Stimulated activated CD4-positive, alpha-beta T cell treated with anti-CD3 and anti-CD28 coated beads, Interleukin-1b, Interleukin-23, amount 100 ng/mL, for 1 hour (primary cell): ENCODE measurements at places on chromosomes 2 and 18.

- DNase-seq = no peak
Observed at GRCh38 chr2:62443886-62444285, 62.1 kb downstream of the TMEM17 start.

- DNase-seq = no peak
Observed at GRCh38 chr2:98467082-98467536, 22.5 kb downstream of the INPP4A start.

DNA sequence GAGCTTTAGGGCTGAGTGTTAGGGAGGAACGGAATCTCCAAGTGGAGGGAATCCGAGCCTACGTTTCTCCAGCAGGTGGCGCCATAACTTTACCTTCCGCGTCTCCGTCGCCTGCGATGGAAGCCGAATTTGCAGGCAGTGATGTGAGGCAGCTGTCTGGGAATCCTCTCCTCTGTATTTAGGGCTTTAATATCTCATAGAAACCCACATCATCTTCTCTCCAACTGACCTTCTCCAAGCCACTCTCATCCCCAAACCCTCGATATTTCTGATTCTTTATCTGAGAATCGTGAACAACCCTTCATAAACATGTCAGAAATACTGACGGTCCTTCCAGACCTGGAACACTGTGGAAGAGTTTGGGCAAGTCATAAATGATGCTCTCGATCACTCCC, 27.5 kb downstream of the SIX2 start:
- DNase-seq = peak; percentile 50

DNA sequence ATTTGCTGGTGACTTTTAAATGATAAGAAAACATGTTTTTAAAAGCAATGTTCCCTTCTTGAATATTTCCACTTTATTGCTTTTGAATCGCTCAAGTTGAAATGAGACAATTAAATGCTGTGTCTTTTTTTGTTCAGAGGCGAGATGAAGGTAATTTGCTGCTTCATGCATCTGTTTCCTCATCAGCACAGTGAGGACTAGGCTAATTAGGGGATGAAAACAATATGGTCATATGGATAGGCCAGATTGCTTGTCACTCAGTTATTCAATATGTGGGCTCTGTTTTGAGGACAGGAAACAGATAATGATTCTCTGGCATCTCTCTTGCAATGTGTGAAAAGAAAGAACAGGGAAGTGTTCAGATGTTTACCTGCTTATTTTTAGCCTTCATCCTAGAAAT, 61.0 kb downstream of the ERBB4 start:
- DNase-seq = no peak

DNA sequence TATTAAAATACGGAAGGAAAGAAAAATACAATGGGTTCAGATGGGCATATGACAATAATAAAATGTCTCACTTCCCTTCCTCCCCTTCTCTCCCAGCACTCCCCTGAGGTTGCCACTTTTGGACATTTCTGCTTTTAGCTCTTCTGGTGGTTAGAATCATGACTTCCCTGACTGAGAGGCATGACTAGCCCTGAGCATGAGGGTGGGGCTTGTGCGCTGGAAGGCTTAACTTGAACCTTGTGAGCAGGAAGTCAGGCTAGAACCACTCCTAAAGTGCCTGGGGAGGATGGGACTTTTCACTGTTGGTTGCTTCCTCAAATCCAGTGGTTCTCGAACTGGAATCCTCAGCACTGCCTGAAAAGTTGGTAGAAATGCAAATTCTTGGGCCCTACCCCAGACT, 19.7 kb upstream of the ARHGAP25 start:
- DNase-seq = no peak

GRCh38 chr2:96260387-96261260, 5.2 kb downstream of the TMEM127 start:
- no peak for DNase-seq

DNA sequence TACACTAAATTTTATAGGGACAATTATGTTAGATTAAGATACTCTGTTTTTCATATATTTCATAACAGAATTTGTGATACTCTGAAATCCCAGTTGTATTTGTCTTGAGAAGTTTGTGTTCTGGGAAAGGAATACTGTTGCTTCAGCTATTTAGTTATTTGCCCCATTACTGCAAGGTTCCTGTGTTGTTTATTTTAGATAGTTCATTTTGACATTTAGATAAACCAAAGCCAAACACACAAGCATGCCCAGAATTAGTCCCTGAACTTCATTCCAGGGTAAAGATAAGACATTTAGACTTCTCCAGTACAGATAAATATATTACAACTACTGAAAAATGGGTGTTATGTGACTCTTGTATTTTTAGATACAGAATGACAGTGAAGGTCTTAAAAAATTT, 74.7 kb downstream of the BMPR2 start:
- DNase-seq = no peak

GRCh38 chr2:227849906-227850305, 21.5 kb upstream of the DAW1 start:
- no peak for DNase-seq

- no peak for DNase-seq
Observed at GRCh38 chr18:71849407-71849806, 694.7 kb downstream of the CBLN2 start.

- DNase-seq = no peak
Observed at GRCh38 chr2:81942136-81942680, 1637.7 kb upstream of the LRRTM1 start.

GRCh38 chr18:34773961-34774766, 64.1 kb downstream of the DTNA start:
- DNase-seq = no peak

DNA sequence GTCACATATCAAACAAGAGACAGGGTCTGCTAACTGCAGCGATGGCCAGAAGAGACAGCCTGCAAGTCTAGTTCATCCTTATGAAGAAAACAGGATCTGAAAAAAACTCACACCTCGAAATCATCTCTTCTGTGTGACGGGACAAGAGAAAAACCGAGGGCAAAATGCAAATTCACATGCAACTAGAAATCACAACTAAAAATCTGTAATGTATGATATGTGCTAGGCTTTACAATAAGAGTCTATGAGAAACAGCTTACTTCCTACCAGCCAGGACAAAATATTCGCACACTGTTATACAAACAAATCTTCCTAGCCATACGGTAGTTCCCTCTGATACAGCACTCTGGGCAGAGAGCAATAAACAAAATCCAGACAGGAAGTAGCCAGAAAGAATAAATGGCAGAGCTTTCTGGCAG, 48.8 kb downstream of the ANKRD44 start:
- DNase-seq = no peak

- DNase-seq = no peak
Observed at GRCh38 chr18:57555134-57555533, 31.4 kb downstream of the FECH start.

DNA sequence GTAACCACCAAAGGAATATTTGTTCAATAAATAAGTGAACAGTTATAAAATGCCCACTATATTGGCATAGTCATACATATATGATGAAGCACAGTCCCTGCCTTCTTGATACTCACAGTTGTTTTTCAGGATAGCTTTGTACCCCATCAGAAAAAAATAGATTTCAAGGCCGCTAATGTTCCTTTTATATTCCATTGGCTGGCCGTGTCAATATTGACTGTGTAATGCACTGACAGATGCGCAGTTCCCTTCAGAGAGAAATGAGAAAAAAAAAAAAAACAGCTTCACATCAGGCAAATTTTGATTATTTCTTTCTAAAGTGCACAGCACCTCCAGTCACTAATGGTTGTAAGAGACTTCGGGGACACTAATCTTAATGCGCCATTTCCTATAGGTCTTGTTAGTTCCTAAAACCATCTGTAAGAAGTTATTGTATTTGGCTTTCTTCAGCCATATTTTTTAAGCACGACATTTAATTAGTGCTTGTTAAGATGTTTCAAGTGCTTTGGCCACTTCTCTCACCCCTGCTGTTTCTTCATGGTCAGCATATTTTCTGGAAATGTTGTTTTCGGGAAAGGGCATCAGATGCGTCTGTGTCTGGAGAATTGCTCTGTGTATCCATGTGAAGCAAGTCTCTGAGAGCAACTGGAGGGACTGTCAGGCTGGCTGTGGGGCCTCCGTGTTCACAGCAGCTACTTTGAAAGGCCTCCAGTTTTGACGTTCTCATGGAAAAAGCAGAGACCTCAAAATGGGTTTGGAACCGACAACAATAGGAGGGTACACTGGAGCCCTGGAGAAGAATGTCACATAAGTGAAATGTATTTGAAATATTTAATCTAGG, 378.3 kb downstream of the MTX2 start:
- DNase-seq = no peak

DNA sequence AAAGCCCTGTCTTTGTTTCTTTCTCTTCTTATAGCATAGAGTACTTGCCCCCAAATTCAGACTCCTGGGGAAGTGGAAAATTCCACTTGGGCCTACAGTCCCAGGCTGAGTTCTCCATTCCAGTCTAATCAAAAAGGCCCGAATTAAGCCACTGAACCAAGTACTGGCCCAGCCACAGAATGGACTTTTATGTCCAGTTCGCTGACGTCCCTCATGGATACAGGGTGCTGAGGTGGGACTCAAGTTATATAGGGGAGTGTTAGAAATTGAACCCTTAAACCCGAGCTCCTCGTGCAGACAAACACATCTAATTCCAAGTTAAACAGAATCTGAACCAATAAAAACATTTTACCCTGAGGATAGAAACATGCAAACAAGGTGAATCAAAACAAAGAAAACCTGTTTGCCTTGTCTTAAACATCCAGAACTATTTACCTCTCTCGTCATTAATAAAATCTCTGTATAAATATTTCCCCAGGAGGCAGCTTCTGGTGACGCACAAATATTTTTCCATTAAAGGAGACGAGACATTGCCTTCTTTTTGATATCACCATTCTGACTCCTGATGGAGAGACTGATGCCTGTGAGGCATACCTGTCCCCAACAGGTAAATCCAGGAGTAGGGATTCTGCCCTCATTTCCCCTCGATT, 136.8 kb upstream of the ARL4C start:
- no peak for DNase-seq

- no peak for DNase-seq
Observed at GRCh38 chr18:23718243-23718720, 29.0 kb downstream of the LAMA3 start.

DNA sequence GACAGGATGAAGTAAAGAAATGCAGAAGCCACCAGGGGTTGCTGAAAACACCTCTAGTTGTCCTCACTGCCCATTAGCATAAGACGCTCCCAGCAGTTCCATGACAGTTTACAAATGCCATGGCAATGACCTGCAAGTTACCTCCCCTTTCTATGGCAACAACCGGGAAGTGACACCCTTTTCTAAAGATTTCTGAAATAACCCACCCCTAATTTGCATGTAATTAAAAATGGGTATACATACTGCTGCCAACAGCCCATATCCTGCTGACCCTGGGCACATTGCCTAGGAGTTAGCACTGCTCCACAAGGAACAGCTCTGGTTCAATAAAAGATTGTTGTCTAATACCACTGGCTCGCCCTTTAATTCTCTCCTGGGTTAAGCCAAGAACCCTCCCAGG, 178.3 kb upstream of the LRATD1 start:
- no peak for DNase-seq

DNA sequence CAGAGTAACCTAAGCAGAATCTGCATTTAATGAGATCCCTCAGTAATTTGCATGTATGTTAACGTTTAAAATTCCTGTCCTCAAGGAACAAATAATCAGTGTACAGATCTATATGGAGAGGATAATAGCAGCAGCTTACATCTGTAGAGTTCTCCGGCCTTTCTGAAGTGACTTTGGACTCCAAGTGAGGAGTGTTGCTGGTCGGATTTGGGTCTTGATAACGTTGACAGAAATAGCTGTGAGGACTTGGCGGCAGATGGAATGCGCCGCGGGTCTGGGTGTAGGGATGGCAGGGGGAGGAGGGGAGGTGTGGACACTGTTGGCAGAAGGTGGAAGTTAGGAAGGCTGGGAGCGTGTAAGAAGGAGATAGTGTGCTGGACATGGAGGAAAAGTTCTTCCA, 170.9 kb upstream of the GATA6 start:
- DNase-seq = no peak

DNA sequence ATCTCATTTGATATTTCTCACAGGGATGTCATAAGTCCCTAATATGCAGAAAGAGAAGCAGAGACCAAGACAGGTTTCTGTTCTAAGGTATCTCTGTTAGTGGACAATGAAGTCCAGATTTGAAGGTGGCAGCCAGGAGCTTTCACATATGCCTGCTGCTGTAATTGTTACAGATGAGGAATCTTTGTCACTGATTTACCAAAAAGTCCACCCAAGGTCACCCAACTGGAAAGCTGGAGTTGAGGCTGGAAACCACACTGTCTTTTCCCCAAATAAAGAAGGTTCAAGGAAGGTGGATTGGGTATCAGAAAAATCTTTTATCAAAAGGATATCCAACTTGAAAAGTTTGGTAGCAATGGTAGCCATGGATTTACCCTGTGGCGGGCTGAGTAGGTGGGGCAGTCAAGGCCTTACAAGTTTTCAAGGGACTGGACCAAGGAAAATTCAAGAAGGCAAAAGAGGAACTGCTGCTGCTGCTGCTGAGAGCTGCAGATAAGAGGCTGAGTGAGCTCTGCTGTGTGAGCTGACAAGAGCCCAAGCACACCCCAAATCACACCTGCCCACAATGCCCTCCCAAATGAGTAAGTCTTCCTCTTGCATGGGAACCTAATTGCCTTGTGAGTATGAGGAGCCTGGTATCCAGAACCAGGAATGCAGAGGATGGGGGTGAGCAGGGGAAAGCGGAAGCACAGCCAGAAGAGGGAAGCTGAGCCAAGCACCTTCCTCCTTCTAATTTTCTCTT, 241.2 kb downstream of the ANAPC1 start:
- no peak for DNase-seq

GRCh38 chr2:239204876-239205468, 195.8 kb downstream of the HDAC4 start:
- no peak for DNase-seq

- no peak for DNase-seq
Observed at GRCh38 chr2:159438284-159438683, 151.8 kb upstream of the WDSUB1 start.

DNA sequence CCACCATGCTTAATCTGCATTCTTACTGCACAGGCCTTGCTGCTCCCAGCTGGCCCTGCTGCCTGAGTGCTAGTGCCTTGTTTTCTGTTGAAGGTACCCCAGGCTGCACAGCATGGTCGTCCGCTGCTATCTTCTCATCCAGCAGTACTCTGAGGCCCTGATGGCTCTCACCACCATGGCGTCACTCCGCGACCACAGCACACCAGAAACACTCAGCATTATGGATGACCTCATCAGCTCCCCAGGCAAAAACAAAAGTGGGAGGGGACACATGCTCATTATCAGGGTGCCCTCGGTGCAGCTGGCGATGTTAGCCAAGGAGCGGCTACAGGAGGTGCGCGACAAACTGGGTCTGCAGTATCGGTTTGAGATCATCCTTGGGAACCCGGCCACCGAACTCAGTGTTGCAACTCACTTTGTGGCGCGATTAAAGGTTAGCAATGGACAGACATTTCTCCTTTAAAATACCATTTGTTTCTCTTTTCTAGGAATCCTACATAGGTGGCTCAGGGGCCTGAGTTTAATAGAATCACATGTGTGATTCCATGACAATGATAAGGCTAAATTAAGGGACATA, 110.5 kb downstream of the ESCO1 start:
- DNase-seq = no peak
